ENCODE measurements at places on chromosomes 7 and 10.

DNA sequence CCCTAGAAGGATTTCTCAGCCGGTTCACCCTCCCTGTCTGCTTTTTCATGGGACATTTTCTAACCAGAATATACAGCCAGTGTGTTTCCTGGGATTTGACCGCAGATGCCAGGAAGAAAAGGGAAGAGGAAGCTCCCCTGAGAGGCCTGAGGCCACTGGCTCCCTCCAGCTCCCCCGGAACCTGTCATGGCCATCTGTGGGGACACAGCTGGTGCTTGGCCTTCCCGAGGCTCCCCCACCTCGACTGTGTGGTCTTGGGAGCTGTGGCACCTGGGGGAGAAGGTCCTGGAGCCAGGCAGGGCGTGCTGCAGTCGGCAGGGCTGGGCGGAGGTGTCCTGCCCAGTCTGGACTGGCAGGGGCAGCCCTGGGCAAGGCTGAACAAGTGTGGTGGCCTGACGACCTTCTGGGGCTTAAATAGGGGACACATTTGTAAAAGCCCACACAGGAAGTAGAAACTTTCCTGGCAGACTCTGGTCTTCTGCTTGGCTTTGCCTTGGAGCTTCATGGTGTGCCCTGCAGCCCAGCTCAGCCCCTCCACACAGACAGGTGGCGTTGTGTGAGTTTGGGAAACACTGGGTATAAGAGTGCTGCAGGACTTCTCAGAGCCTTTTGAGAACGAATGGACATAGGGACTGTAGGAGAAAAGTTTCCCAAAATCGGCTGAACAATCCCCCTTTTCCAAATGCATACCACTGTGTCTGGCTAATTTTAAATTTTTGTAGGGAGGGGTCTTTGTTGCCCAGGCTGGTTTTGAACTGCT is 6.8 kb downstream of the BRI3 start:
- no peak for DNase-seq

DNA sequence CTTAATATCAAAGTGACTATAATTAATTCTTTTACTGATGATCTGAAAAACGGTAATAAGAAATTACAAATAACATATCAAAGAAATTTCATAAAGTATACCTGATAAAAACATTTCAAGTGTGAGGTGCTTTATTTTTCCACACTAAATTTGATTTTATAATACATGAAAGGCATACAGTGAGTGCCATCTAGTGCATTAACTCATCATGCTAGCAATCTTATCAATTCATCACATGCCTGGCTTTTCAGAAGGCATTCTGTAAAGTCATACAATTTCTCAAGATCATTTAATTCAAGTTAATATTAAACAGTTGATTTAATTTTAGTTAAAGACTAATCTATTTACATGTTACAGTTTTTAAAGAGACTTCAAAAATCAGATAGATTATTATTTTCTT is 1020.9 kb downstream of the GATA3 start:
- DNase-seq = no peak

GRCh38 chr10:113518816-113519591 is 33.8 kb upstream of the HABP2 start:
- DNase-seq = no peak

DNA sequence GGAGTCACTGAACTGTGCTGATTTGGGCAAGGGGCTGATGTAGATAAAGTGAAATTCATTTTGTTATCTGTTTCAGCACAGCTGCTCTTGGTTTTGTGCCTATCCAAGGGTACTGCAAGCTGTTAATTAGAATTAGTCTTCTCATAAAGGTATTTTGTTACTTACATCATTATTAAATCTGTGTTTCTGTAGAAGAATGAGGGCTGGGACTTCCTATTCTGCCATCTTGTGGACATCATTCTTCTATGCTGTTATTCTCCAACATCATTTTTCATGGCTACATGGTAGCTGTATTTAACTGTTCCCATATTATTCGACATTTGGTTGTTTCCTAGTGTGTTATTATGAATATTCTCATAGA is 76.2 kb upstream of the CCDC71L start:
- no peak for DNase-seq

- DNase-seq = no peak
Measured at GRCh38 chr7:28516390-28517172, 104.3 kb downstream of the CREB5 start.

GRCh38 chr7:64685091-64685490 is 19.2 kb downstream of the ZNF107 start:
- no peak for DNase-seq

- no peak for DNase-seq
Measured at GRCh38 chr10:130875897-130876472, 435.5 kb downstream of the TCERG1L start.

DNA sequence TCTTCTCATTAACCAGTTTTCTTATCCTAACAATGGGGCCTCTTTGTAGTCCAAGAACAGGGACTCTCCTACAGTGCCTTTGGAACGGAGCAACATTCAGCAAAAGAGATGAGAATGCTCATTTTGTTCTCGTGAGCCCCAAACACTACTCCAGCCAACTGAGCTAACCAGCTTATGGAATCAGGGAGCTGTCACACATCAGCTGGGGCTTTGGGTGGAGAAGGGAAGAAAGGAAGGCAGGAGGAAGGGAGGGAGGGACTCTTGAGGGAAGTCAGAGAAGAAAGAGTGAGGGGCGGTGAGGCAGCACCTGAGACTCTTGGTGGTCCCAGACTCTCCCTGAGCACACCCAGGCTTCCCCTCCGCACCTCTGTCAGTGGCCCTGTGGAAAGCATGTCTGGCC is 123.1 kb downstream of the CLEC2L start:
- no peak for DNase-seq

DNA sequence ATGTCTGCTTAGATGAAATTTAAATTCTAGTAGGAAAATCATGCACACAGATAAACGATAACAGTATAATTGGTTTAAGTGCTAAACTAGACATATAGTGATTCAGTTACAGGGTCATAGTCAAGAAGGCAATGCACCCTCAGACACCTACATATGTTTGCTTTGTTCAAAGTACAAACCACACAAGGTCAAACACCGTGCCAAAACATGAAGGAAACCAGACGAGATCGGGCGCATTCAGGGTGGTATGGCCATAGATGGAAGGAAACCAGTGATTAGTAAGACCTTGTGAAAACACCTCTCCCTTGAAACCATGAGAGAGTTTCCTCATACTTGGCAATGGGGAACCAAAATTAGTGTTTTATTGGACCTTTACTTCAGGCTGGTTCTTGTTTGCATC is 906.9 kb downstream of the PCDH15 start:
- no peak for DNase-seq
